ENCODE measurements at places on chromosomes 5 and 9.

- no peak for DNase-seq
Observed at GRCh38 chr5:11177999-11178711, 417.1 kb upstream of the DAP start.

GRCh38 chr9:35696520-35697215 lies 6.9 kb upstream of the TPM2 start:
- peak; percentile 6 for DNase-seq

DNA sequence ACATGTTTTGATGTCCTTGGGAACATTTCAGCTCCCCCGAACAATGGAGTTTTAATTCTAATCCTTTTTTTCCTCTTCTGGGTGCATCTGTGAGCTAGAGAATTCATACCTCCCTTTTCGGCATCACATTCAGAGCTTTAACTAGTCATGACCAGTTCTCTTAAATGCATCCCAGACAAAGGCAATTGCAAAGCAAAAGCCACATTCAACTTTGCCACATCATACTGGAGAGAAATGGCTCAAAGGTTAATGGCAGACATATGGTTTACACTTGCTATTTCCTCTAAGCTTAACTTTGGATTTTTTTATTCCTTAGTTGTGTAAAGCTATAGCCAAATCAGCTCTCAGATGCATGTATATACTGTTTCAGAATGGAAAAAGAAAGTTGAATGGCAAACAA lies 153.3 kb downstream of the ESM1 start:
- DNase-seq, result no peak

- no peak for DNase-seq
Observed at GRCh38 chr9:116497095-116497890, 189.8 kb upstream of the TRIM32 start.

DNA sequence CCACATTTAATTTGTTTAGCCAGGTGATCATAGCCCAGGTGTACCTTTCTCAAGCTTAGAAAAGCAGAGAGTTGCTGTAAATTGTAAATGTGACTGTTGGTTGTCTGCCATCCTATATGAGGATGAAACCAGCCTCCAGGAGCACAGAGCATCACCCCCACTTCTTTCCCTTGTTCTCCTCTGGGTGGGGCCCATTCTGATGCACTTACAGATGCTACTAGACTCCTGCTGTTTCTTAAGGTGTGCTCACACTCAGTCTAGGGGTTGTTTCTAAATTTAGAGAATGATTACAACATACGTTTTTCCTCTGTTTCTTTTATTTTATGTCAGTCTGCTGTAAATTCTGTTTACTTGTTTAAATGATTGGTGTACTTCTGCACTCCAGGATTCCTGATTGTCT lies 10.5 kb downstream of the PTCD2 start:
- no peak for DNase-seq

DNA sequence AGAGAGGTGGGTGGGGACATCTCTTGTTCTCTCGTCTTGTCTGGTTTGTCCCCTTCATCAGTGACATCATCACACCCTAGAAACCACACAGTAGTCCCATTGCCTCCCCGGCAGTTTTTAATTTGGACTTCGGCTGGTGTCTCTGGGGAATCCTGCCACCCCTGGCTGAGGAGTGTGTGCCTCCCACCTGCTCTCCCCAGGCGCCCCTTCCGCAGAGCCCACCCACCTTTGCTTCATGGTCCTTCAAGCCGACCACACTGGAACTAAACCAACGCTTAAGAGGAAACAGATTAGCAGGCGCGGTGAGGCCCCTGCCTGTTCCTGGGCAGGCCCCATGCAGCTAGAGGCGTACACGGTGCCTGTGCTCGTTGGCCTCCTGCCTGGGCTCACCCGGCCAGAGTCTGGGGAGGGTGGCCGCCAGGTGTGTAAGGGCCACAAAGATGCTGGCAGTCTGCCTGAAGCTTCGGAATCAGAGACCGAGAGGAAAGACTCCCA lies 107.6 kb upstream of the SPRY4 start:
- DNase-seq, result peak; percentile 12

DNA sequence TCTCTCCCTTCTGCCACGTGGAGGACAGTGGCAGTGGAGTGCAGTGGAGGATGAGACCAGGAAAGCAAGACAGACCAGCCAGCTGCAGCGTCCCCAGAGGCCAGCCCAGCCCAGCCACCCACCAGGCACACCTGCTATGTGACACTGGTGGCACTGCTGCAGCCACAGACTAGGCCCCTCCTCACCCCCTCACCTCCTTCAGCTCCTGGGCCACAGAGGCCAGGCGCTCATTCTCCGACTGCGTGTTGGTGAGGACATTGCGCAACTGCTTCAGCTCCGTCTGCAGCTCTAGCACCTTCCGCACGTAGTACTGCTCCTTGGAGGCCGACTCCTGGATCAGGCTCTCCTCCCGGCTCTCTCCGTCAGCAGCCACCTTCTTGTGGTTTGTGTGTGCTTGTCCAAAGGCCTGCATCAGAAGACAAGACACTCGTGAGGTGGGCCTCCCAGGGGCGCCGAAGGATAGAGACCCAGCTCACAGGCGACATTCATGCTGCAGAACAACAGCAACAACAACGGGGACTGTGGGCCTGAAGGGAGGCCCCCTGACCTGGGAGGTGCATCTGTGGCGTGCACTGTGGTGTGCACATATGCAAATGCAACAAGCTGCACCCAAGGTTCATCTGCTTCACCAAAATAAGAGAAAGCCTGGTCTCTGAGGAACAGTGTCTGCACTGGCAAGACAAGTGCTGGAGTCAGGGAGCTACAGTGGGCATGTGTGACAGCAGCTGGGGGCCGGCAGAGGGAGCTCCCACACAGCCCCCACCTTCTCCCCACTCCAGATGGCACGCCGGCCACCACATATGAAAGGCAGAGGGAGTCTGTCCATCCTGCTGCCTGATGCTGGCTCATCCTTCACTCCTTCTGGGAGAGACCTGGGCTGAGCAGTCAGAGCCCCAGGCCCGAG lies 35.5 kb downstream of the BICD2 start:
- no peak for DNase-seq

- DNase-seq, result no peak
Observed at GRCh38 chr5:142197098-142197497, 88.5 kb downstream of the NDFIP1 start.

DNA sequence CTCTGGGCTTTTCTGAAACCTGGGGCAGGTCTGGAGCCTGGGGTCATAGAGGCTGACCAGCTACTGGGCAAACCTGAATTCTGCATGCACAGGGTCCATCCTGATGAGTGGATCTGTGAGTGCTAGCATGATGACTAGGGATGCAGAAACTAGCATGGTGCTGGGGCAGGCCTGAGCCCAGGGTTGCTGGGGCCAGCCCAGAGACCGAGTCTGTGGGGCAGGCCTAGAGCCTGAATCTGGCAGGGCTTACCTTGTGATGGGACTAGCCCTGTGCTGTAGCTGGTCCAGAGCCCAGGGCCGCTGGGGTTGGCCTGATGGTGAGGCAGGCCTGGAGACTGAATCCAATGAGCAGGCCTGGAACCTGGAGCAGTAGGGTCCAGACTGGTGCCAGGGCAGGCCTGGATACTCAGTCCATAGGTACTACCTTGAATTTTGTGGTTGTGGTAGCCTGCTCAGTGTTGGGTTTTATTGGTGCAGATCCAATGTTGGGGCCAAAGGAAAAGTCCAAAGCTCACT lies 313.5 kb downstream of the TLR4 start:
- no peak for DNase-seq

DNA sequence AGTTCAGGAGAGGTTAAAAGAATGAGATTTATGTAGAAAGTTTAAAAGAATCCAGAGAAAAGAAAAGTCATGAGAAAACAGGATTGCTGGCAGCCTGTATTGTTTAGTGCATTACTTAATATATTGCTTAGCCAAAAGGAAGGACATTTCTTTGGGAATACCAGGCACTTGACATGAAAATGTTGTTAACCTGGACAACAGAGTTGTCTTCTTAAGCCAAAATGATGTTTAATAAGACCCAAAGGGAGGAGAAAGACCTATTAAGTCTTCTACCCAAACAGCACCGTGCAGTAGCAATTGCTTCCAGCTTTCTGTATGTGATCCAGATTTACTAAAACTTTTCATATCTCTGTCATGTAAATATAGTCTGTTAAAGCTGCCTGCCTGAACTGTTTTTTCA lies 74.0 kb upstream of the PRLR start:
- no peak for DNase-seq

GRCh38 chr5:111271885-111272284 lies 47.7 kb downstream of the CAMK4 start:
- no peak for DNase-seq

GRCh38 chr5:158623971-158624370 lies 475.7 kb downstream of the EBF1 start:
- no peak for DNase-seq

DNA sequence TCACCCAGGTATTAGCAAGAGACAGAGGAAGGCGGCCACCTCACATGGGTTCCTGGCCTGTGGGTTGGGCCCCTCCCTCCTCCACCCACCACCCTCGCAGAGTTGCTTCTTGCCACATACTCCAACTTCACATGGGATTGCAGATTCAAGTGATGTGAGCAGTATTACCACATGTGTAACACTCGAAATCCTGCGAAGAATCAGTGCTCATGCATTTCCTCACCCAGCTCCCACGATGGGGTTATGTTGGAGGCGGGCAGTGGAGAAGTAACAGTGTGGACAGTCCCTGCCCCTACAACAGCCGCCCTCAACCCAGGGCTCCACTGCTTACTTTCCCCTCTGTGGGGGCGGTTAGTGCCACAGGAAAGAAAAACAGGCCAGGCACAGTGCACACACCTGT lies 3.9 kb upstream of the FBP1 start:
- DNase-seq, result no peak

GRCh38 chr5:31638345-31638744 lies 586 bp upstream of the PDZD2 start:
- DNase-seq, result no peak

GRCh38 chr5:167592114-167592513 lies 699.3 kb upstream of the WWC1 start:
- no peak for DNase-seq

- DNase-seq, result no peak
Observed at GRCh38 chr9:137689745-137690529, 71.1 kb downstream of the EHMT1 start.

GRCh38 chr9:126027566-126027965 lies 280.4 kb downstream of the PBX3 start:
- DNase-seq, result no peak

GRCh38 chr5:162096448-162096847 lies 28.9 kb downstream of the GABRG2 start:
- DNase-seq, result no peak

GRCh38 chr5:6660688-6661087 lies 27.4 kb downstream of the SRD5A1 start:
- DNase-seq, result no peak

DNA sequence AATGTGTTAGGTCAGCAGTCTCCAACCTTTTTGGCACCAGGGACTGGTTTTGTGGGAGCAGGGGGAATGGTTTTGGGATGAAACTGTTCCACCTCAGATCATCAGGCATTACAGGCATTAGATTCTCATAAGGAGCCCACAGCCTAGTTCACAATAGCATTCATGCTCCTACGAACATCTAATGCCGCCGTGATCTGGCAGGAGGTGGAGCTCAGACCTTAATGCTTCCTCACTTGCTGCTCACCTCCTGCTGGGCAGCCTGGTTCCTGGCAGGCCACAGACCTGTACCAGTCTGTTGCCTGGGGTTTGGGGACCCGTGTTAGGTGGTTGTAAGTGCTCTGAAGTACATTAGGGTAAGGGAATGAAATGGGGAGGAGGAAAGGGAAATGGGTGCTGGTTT lies 9.7 kb upstream of the CTNNA1 start:
- DNase-seq, result no peak

- DNase-seq, result no peak
Observed at GRCh38 chr9:125409217-125409636, 147.6 kb downstream of the GAPVD1 start.

DNA sequence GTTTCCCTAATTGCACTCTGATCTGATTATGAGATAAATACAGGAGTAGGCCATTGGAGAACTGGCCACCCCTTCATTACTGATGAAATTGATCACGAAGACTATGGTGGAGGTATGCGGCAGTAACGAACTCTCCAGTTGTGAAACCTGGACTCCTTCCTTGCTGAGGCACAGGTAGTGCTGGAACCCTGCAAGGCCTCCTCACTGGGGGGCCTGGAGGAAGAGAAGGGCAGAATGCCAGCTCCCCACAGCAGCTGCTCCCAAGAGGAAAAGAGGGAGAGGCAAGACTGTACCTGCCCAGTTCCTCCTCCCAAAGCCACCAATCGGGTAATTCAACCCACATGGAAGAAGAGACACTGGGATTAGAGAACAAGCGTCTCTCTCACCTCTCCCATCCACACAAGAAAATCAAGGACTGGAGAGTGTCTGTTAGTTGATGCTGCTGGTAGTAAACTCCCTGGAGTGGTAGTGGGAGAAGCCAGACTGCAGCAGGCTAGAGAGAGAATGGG lies 19.1 kb upstream of the TRIO start:
- DNase-seq, result peak; percentile 82

- DNase-seq, result no peak
Observed at GRCh38 chr5:138460032-138460693, 5.1 kb upstream of the EGR1 start.

DNA sequence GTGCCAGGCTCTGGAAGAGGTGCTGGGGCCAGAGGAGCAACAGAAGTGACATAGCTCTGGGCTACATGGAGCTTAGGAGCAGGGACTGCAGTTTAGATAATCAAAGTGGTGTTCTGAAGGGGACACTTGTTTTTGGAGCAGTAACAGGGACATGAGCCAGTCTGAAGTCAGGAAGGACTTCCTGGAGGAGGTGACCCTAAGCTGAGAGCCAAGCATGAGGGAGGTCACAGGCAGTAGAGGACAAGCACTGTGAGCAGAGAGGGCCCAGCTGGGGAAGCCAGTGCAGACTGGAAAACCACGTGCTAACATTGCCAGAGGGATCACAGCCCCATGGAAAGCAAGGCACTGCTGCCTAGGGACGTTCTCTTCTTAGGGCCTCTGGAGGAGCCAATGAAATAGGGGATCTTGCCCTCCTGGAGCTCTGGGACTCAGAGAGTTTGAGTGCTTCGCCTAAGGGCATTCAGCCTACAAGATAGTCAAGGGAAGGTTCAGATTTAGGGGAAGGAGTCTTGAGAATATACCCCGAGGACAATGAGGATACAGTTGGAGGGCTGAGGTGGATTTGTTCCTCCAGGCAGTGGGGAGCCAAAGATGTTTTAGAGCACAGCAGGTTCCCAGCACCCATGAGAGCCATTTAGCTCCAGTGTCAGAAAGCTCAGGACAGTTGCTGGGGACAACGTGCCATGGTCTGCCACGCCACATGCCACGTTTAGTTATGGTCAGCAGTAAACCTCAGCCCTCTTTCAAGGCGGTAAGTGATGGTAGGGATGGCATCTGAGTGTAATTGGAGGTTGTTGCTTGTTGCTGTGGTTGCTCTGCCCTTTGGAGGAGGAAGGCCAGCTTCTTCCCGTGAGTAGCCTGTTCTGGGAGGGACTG lies 40.5 kb upstream of the SH3PXD2B start:
- no peak for DNase-seq

Data from COR-L47 (cell line).